ENCODE measurements at places on chromosomes 7 and 10.

- DNase-seq: no peak
These were observed 30.4 kb upstream of the PPIF start for GRCh38 chr10:79316671-79317431.

GRCh38 chr10:130453036-130453720 lies 317.0 kb downstream of the GLRX3 start:
- no peak for DNase-seq

DNA sequence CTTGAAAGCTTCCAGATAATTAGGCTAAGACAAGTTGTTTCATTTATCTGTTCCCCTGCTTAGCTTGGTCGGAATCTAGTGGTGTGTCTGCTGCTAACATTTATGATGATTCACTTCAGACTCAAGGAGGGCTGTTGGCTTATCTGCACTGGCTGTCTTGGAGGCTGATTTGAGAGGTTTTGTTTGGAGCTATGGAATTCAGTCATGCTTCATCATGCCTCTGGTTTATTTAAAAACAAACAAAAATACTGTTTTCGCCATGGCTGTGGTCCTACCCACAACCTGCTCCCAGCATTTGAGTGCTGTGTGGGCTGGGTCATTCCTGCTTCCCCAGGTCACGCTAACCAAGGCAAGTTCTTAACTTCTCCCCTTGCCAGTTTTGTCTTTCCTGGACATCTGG lies 11.7 kb upstream of the ARPC1B start:
- DNase-seq: no peak

GRCh38 chr7:44402401-44403060 lies 77.1 kb upstream of the CAMK2B start:
- DNase-seq: no peak

DNA sequence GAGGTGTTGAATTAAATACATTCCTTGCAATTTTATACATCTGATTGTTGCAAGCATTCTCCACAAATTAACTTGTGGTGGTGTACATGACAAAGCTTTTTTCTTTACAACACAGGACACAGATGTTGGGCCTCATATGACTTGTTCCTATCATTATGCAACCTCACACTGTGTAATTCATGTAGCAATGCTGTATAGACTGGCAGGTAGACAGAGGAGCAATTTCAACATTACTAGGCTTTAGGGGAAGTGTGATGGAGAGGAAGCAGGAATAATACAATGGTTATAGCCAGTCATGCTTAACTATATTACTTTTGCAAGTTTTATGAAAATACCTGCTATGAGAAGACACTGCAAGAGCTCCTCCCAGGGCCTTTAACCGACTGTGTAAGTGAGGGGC lies 832.1 kb downstream of the CNTNAP2 start:
- DNase-seq: no peak

DNA sequence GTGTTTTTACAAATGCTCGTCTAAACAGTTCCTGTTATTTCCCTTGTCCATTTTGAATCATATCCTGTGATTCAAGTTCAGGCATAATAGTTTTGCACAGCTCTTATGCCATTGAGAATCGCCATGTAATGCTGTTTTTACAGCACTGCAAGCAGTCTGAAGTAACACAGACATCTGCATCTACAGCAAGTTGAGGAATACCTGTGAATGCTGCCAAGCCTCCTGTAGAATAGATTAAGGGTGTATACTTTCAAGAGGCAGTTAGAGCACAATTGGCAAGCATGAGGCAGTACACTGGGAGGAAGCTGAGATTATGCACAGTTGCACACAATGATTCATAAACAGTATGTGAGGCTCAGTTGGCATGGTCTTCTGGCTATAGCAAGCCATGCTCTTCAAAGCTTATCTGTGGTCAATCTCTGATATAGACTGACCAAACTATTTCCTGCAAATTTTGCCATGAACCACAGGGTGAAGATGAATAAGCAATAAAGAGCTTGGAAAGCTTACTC lies 121.9 kb upstream of the AKR1E2 start:
- no peak for DNase-seq

DNA sequence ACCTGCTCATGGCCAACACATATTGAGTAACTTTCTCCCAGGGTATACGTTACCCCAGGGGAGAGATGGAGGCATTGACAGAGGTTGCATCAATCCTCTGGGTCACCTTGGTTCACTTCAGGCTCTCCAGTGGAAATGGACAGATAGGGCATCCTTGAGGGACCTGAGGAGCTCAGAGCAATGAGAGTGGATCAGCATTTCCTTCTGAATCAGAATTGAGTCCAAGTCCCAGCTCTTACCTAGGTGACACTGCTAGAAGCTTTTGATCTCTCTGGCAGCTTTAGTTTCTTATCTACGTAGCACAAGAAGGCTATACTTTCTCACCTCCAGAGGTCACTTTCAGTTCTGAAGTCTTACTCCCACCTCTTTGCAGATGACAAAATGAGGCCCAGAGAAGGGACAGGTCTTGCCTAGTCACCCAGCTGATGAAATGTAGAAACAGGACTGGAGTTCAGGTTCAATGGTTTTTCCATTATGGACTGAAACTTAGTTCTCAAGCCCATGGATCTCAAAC lies 35.2 kb downstream of the PANK1 start:
- no peak for DNase-seq

DNA sequence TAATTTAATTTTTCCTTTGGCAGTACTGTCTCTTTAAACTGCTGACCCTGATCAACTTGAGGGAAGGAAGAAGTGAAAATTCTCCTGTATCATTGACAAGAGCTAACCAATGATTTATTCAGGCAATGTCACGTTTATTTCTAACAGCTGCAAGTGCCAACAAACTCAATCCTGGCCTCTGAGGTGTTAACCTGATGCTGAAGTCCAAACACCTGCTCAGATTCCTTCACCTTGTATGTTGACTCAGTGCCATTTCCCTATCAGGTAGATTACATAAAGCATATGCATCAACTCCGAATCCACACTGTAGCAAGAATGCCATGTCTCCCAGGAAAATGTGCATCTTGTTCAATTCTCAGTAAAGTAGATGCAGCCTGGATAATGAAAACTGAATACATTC lies 820.0 kb downstream of the XPNPEP1 start:
- DNase-seq: no peak

DNA sequence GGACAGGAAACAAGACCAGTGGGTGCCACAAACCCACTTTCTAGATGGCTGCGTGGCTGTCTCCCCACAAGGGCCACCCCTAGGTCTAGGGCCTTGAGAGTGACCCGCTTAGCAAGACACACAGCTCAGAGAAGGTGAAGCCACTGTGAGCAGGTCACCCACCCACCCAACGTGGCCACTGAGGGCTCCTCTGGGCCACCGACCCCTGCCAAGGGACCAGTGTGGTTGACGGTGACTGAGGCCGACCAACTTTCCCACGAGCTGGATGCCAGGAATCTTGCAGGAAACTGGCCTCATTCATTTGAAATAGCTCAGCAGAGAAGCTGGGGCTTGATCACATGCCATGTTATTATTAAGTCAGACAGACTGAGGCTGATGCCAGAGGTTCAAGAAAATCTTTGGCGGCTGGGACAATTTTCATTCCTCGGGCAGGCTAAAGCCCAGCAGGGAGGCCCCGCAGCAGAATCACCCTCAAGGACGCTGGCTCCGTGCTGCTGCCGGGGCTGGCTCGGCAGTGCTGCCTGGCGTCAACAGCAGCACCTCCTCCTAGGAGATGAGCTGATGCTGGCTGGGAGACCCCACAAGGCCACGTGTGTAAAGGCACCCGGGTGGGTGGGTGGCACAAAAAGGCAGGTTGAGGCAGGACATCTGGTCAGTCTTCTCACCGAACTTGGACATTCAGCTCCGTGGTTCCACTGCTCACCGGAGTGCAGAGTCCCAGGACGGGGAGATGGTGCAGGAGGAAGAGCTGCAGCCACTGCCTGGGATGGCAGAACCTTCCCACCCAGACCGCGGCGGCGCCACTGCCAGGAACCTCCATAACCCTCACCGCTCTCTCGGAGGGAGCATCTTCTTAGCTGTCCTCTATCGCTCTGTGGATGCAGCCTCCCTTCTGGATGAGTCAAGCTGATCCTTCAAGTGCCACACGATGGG lies 57.8 kb downstream of the ZRANB1 start:
- no peak for DNase-seq

- no peak for DNase-seq
These were observed 4.0 kb downstream of the PON2 start for GRCh38 chr7:95430864-95431263.

- no peak for DNase-seq
These were observed 30.6 kb downstream of the SUFU start for GRCh38 chr10:102534333-102534732.

GRCh38 chr7:74334030-74334429 lies 44.8 kb downstream of the CLIP2 start:
- DNase-seq: no peak

DNA sequence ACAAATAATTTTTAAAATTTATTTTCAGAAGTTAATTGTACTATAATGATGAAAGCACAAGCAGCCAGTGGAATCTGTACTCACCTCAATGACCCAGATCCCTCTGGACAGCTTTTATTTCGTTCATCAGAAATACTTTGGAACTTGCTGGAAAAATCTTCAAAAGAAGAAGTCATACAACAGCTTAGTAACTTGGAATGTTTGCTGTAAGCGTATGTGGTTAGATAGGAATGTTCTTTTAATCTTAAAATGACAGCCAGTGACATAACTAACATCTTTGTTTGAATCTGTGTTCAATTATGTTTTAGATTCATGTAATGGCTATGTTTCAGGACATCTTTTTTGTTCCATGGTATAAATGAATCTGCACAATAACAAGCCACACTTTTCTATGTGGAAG lies 26.8 kb downstream of the CFAP69 start:
- DNase-seq: no peak

GRCh38 chr10:70233939-70234300 lies 691 bp upstream of the PPA1 start:
- DNase-seq: no peak

GRCh38 chr10:133235932-133236331 lies 1.7 kb upstream of the VENTX start:
- DNase-seq: no peak

GRCh38 chr7:27746978-27747377 lies 7.0 kb downstream of the TAX1BP1 start:
- DNase-seq: no peak

DNA sequence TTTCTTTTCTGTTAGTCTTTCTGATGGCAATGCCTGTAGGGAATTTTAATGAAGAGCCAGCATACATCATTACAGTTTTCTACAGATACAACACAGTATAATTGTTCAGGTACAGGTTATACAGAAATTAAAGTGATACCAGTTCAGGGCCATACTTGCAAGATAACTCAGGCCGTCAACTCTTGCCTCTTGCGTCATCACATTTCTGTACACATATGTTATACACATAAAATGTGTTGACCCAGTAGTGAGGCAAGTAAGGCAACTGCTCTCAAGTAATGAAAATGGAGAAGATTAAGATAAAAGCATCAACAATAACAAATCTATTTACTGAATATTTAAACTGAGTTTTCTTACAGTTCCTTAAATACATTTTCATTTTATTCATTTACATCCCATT lies 317.8 kb downstream of the HPSE2 start:
- DNase-seq: no peak

- no peak for DNase-seq
These were observed 178.1 kb downstream of the AVL9 start for GRCh38 chr7:32673275-32673983.

GRCh38 chr7:2476298-2476697 lies at the start of gene GRIFIN:
Gene GRIFIN (minus strand): TSS chr7:2476398. CDS start chr7:2476383, 15 bp downstream.
- DNase-seq: no peak
